Stimulated activated CD8-positive, alpha-beta memory T cell treated with anti-CD3 and anti-CD28 coated beads, Interleukin-7, amount 100 ng/mL, for 48 hours (primary cell): ENCODE measurements at places on chromosomes 2 and 18.
A peak's percentile ranks its signal among the peaks of the same experiment; 100 is the strongest.

GRCh38 chr2:63058144-63058920 is 7.7 kb downstream of the OTX1 start:
- no peak for DNase-seq

- no peak for DNase-seq
Observed at GRCh38 chr2:30503007-30503694, 56.1 kb downstream of the LCLAT1 start.

GRCh38 chr2:226466589-226466988 is 333.0 kb downstream of the IRS1 start:
- DNase-seq = no peak

GRCh38 chr2:184554736-184555135 is 43.6 kb upstream of the ZNF804A start:
- no peak for DNase-seq

- DNase-seq = no peak
Observed at GRCh38 chr2:212770240-212770639, 231.6 kb upstream of the ERBB4 start.

DNA sequence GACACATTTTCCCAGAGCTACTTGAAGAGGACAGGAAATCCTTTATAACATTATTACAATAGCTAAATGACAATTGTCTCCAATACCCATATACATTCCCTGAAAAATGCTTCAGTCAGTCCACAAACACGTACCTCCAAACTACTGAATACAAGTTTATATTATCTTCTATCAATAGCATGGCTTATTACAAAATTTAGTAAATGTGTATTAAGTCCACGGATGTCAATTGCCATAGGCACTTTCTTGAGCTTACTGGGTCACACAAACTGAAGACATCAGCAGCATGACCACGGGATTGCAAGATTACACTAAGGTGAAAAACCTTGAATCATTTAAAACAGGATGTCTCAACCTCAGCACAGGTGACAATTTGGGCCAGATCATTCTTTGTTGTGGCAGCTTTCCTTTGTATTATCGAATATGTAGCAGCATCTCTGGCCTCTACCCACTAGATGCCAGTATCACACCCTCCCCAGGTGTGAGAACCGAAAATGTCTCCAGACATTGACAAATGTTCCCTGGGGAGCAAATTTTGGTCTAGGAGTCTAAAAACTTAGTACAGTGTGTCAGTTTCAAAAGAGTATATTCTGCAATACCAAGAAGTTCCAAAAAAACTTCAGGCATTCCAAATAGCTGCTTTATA is 1.4 kb downstream of the MBD2 start:
- peak; percentile 22 for DNase-seq

GRCh38 chr2:56739413-56739812 is 555.6 kb downstream of the CCDC85A start:
- no peak for DNase-seq

- DNase-seq = no peak
Observed at GRCh38 chr2:20575935-20576597, 74.8 kb downstream of the HS1BP3 start.

- no peak for DNase-seq
Observed at GRCh38 chr2:52260904-52261303, 1229.0 kb upstream of the NRXN1 start.

- no peak for DNase-seq
Observed at GRCh38 chr2:224650815-224651439, 65.2 kb downstream of the CCDC195 start.

GRCh38 chr2:33250417-33251029 is 225.9 kb upstream of the RASGRP3 start:
- DNase-seq = no peak

- DNase-seq = no peak
Observed at GRCh38 chr18:76428396-76429261, 66.4 kb downstream of the ZNF516 start.

- no peak for DNase-seq
Observed at GRCh38 chr2:168560817-168561499, 104.9 kb downstream of the CERS6 start.

GRCh38 chr2:120856421-120856862 is 120.8 kb downstream of the GLI2 start:
- no peak for DNase-seq

GRCh38 chr2:119383410-119384140 is 16.8 kb downstream of the DBI start:
- no peak for DNase-seq

DNA sequence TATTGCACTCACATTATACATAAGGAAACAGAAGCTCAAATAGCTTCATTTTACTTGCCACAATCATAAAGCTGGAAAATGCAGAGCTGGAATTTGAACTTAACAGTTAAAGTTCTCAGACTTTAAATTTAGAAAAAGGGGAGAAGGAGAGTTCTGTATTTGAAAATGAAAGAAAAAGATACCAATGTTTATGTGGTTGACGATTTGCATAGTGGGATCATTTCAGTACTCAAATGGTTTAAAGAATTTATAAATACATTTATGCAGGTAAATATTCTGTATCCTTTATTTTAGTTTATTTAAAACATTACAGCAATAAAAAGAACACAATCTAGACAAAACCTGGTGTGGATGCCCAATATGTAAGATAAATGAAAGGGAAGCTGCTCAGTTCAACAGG is 25.5 kb upstream of the STAT4 start:
- no peak for DNase-seq
